Stimulated activated CD4-positive, alpha-beta T cell treated with anti-CD3 and anti-CD28 coated beads, Interleukin-1b, Interleukin-23, amount 100 ng/mL, for 4 hours (primary cell): ENCODE measurements at places on chromosomes 1 and 21.

DNA sequence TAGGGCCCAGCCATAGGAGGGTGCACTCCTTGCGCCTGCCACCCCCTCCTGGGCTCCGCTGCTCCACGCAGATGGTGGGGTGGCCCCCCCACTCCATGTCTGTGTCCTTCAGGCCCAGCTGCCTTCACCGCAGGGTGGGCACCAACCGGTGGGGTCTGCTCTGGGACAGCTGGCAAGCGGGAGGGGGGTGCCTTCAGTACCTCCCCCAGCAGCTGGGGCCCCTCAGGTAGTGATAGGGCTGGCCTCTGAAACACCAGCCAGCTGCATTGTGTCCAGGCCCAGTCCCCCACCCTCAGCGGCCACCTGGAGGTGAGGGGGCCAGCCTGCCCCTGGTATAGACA, 360 bp downstream of the GJC2 start:
- DNase-seq = no peak

DNA sequence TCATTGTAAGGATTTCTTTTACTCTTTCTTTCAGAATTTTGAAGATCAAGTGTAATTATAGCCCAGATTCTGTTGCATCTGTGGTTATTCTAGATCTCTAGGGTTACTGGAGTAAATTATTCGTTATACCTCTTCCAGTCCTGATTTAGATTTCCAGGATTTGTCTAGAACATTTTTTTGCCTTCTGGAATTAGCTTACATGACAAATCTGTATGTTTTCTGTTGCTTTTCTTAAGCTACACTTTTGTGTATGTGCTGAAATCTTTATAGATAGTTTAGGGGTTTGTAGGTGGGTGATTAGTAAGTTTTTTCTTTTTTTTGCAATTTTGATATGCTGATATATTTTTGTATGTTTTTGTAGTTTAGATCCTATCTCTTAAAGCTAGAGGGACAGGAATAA, 13.7 kb downstream of the RALGPS2 start:
- DNase-seq = no peak

- DNase-seq = no peak
Observed at GRCh38 chr1:36492491-36492890, 9.8 kb upstream of the CSF3R start.

- no peak for DNase-seq
Observed at GRCh38 chr1:41475859-41476567, 8.5 kb downstream of the EDN2 start.

DNA sequence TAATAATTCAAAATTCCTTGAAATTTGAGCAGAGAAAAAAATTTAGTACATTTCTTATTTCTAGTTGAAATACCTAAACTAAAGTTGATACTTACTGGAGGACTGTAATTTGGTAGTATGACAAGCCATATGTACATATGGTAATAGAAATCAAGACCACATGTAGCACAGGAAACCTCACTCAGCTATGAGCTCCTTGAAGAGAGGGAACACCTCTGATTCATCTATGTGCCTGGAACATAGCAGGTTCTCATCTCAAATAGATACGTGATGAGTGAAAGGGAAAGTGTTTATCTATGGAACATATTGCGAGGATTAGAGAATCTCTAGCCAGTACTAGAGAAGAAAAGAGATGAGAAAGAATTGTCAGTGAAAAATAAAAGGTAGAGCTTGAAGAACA, 47.9 kb upstream of the GNG4 start:
- DNase-seq = no peak

- DNase-seq = no peak
Observed at GRCh38 chr1:156134716-156135435, 18.5 kb upstream of the SEMA4A start.

- no peak for DNase-seq
Observed at GRCh38 chr1:174074757-174075156, 52.6 kb upstream of the RC3H1 start.

GRCh38 chr1:209837671-209838070, 9.9 kb downstream of the UTP25 start:
- no peak for DNase-seq

- peak; percentile 39 for DNase-seq
Observed at GRCh38 chr1:159211331-159212136, 6.9 kb downstream of the ACKR1 start.

GRCh38 chr1:25198663-25199252, 33.5 kb downstream of the SYF2 start:
- DNase-seq = no peak

GRCh38 chr1:178134061-178134460, 40.2 kb downstream of the RASAL2 start:
- no peak for DNase-seq
